ENCODE measurements at places on chromosomes 6 and 20.

GRCh38 chr20:4454111-4454510 lies 267.6 kb upstream of the PRND start:
- H3K36me3 ChIP-seq = no peaks in the 10 kb centered on the region
- DNase-seq = no peak
- no peak overlapping the region for H3K4me3 ChIP-seq
- H3K4me1 ChIP-seq = no peaks in the 10 kb centered on the region

DNA sequence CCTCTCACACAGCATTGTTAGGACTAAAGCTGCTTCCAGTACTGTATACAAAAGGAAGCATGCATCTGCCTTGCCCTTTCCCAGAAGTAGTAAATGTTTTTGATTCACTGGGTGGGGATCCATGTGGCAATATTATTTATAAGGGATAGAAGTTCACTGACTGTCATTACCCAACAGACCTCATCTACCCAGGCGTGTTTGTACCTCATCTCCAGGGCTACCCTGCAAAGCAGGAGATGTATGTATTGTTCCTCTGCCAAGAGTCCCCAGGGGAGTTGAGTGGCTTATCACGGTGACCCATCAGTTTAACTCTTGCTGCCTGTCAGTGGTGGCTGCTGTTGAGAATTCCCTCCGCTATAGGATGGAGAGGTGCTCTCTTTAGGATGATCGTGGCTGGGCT lies 42.5 kb downstream of the SLC24A3 start:
- H3K27me3 ChIP-seq = no peaks in the 10 kb centered on the region
- no peaks in the 10 kb centered on the region for H3K36me3 ChIP-seq
- no peak overlapping the region for H3K27ac ChIP-seq
- no peak for DNase-seq
- H3K4me1 ChIP-seq = no peaks in the 10 kb centered on the region

- H3K4me3 ChIP-seq = no peak overlapping the region
- H3K36me3 ChIP-seq = no peaks in the 10 kb centered on the region
- no peak overlapping the region for H3K27ac ChIP-seq
- H3K27me3 ChIP-seq = no peaks in the 10 kb centered on the region
- H3K4me1 ChIP-seq = peaks cover 3% of the 10 kb centered on the region
- no peak for DNase-seq
These were observed 57.2 kb downstream of the GPR6 start for GRCh38 chr6:110035321-110035720.

DNA sequence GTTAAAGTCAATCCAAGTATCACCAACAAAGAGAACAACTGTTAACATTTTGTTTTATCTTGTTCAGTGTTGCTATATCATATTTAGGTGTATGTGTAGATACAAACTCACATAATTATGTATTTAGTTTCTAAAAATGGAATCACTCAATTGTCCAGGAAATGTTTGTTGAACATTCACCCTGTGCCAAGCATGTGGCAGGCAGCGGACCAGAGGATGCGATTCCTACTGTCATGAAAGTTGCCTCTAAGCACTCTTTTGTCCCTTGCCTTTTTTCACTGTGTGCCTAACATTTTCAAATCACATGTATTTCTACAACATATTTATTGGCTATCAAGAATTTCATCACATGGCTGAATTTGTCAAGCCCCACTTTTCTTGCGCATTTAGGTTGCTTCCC lies 16.9 kb upstream of the TGM2 start:
- H3K27ac ChIP-seq = no peak overlapping the region
- H3K4me3 ChIP-seq = no peak overlapping the region
- DNase-seq = no peak
- no peaks in the 10 kb centered on the region for H3K4me1 ChIP-seq
- H3K36me3 ChIP-seq = no peaks in the 10 kb centered on the region
- H3K27me3 ChIP-seq = no peaks in the 10 kb centered on the region

- H3K36me3 ChIP-seq = peaks cover 27% of the 10 kb centered on the region
- H3K27ac ChIP-seq = peak overlapping the region; percentile 80
- H3K4me3 ChIP-seq = peak overlapping the region; percentile 56
- no peak for DNase-seq
- H3K4me1 ChIP-seq = peaks cover 81% of the 10 kb centered on the region
- H3K27me3 ChIP-seq = no peaks in the 10 kb centered on the region
These were observed 25.3 kb downstream of the RIPOR2 start for GRCh38 chr6:24910331-24910960.

GRCh38 chr20:47304287-47304686 lies 52.2 kb downstream of the ZMYND8 start:
- H3K27ac ChIP-seq = no peak overlapping the region
- H3K27me3 ChIP-seq = no peaks in the 10 kb centered on the region
- no peak overlapping the region for H3K4me3 ChIP-seq
- no peak for DNase-seq

DNA sequence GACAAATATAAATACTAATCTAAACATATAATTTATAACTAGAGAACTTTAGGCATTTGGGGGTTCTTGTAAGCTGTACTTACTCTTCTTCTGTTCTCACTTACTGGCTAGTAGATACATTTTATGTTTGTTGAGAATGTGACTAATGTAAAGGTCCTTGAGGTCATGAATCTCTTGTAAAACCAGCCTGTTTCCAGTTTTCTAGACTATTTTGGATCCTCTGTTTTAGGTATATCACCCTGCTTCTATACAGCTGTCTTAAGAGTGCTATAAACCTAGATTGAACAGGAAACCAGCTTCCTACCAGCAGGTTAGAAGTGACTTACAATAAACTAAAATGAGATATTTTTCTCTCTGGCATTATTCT lies 134.2 kb downstream of the PLCB4 start:
- H3K27me3 ChIP-seq = no peaks in the 10 kb centered on the region
- no peak for DNase-seq
- no peaks in the 10 kb centered on the region for H3K4me1 ChIP-seq
- H3K36me3 ChIP-seq = no peaks in the 10 kb centered on the region

- H3K4me3 ChIP-seq = no peak overlapping the region
- H3K27me3 ChIP-seq = no peaks in the 10 kb centered on the region
- H3K4me1 ChIP-seq = peaks cover 8% of the 10 kb centered on the region
- no peak for DNase-seq
- H3K27ac ChIP-seq = no peak overlapping the region
These were observed 29.4 kb upstream of the ASF1A start for GRCh38 chr6:118864341-118865099.

DNA sequence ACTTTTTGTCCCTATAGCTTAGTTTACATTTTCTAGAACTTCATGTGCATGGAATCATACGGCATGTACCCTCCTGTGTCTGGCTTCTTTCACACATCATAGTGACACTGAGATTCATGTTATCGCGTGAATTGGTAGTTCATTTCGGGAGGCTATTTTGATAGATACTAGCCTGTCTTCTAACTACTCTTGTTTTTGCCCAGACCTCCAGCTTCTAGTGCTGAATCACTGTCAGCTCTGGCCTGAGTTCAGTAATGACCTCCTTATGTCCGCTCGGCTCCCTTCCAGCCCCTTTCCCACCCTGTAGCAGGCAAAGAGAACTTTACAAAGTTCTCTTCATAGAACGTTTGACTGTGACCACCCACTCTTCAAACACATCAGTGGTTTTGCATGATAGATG lies 14.1 kb downstream of the MYBL2 start:
- no peak overlapping the region for H3K27ac ChIP-seq
- H3K27me3 ChIP-seq = no peaks in the 10 kb centered on the region
- no peaks in the 10 kb centered on the region for H3K36me3 ChIP-seq

DNA sequence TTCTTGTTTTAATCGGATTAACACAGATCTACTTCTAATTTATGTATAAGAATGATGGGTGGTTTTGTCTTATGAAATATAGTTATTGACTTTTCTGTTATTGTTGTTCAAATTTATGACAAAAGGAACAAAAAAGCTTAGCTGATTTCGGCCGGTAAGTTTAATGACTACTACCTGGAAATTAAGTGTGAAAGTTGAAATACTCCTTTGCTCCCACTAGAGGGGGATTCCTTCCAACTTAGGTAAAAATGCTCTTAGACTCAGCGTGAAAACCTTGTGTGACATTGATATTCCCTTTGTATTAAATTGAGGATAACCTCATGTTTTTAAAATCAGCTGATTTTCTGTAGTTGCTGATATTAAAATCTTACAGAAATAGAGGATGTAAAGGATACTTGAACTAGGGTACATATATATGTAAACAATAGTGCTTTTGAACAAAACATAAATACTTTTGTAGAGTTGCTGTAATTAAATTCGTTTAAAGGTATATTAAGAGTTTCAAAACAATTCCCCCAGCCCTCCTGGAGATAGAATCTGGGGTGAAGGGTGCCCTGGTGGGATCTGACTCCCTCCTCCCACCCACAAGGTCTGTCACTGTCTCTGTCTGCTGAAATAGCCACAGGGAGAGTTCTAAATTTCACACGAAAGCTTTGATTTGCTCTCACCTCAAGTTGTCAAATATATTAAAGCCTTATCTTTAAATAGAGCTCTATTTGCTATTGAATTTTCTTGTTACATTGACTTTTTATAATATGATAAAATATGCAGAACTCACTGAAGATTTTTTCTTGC lies 257.5 kb downstream of the ARID1B start:
- no peaks in the 10 kb centered on the region for H3K36me3 ChIP-seq
- H3K4me1 ChIP-seq = peaks cover 4% of the 10 kb centered on the region
- no peak for DNase-seq
- H3K27me3 ChIP-seq = no peaks in the 10 kb centered on the region
- no peak overlapping the region for H3K27ac ChIP-seq
- H3K4me3 ChIP-seq = no peak overlapping the region

DNA sequence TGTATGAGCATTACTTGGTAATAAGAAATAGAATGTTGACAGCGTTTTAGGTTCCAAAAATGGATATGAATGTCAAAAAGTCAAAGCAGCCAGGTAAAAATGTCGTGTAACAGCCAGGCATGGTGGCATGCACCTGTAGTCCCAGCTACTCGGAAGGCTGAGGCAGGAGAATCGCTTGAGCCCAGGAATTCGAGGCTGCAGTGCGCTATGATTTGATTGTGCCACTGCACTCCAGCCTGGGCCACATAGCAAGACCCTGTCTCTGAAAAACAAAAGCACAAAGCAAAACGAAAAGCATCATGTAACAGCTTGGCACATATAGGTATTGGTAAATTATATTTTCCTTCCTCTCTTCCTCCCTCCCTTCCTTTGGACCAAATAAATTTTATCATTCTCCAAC lies 16.2 kb upstream of the FOXP4 start:
- H3K4me1 ChIP-seq = peaks cover 24% of the 10 kb centered on the region
- H3K36me3 ChIP-seq = no peaks in the 10 kb centered on the region
- no peak overlapping the region for H3K4me3 ChIP-seq
- no peak for DNase-seq
- no peaks in the 10 kb centered on the region for H3K27me3 ChIP-seq

- no peaks in the 10 kb centered on the region for H3K36me3 ChIP-seq
- no peaks in the 10 kb centered on the region for H3K27me3 ChIP-seq
- no peaks in the 10 kb centered on the region for H3K4me1 ChIP-seq
- DNase-seq = no peak
- H3K4me3 ChIP-seq = no peak overlapping the region
These were observed 439.2 kb downstream of the C6orf118 start for GRCh38 chr6:164870164-164870563.

DNA sequence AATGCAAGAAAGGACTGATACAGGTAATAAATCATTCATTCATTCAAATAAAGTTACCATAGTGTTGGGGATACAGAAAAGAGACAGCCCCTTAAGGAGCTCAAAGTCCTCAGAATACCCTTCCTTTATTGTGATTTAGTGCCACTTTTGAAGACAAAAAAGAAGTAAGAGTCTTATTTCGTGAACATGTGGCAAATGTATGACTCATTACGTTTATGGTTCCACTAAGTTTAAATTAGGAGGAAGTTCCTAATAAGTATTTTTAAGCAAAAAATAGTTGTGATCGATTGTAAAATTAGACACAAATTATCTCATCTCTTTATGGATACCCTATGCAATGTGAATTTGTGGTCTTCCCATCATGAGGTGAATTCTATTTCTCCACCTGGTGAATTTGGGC lies 38.5 kb upstream of the GCLC start:
- no peaks in the 10 kb centered on the region for H3K36me3 ChIP-seq
- H3K4me1 ChIP-seq = no peaks in the 10 kb centered on the region
- no peak for DNase-seq
- no peak overlapping the region for H3K4me3 ChIP-seq
- H3K27ac ChIP-seq = no peak overlapping the region

DNA sequence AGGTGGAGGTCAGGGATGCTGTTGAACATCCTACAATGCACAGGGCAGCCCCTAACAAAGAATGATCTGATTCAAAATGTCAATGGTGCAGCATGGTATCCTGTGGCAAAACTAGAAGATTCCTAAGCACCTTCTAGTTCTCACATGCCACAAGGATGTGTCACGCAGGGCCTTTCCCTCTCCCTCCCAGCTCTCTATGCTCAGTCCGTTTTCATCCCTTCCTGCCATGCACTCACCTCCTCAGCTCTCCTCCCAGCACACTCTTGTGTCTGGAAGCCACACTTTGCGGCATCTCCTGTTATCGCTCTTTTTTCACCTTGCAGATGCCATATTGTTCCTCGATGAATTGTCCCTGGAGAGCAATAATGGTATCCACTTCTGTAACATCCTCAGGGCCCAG lies 263.4 kb downstream of the CDC5L start:
- H3K36me3 ChIP-seq = no peaks in the 10 kb centered on the region
- no peak for DNase-seq
- H3K4me1 ChIP-seq = peaks cover 9% of the 10 kb centered on the region
- no peak overlapping the region for H3K27ac ChIP-seq

DNA sequence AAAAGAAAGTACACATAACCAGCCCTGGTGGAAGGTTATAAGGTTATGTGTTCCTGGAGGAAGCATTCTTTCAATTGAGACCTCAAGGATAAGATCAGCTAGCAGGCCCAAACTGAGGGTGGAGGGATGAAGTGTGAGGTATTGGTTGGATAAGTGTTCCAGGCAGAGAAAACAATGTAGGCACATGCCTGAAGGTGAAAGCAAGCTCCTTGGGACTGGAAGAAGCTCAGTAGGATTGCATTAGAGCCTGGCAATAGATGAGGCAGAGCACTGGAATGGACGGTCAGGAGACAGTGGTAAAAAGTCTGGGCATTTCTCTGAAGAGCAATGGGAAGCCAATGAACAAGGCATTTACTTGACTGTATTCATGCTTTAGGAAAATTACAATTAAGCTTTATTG lies 89.9 kb upstream of the SHLD1 start:
- H3K27me3 ChIP-seq = no peaks in the 10 kb centered on the region
- no peak overlapping the region for H3K27ac ChIP-seq
- no peaks in the 10 kb centered on the region for H3K36me3 ChIP-seq
- H3K4me1 ChIP-seq = peaks cover 5% of the 10 kb centered on the region

GRCh38 chr6:137952247-137952646 lies 85.2 kb downstream of the TNFAIP3 start:
- H3K36me3 ChIP-seq = no peaks in the 10 kb centered on the region
- peaks cover 4% of the 10 kb centered on the region for H3K4me1 ChIP-seq
- no peak for DNase-seq
- no peak overlapping the region for H3K4me3 ChIP-seq
- no peaks in the 10 kb centered on the region for H3K27me3 ChIP-seq

DNA sequence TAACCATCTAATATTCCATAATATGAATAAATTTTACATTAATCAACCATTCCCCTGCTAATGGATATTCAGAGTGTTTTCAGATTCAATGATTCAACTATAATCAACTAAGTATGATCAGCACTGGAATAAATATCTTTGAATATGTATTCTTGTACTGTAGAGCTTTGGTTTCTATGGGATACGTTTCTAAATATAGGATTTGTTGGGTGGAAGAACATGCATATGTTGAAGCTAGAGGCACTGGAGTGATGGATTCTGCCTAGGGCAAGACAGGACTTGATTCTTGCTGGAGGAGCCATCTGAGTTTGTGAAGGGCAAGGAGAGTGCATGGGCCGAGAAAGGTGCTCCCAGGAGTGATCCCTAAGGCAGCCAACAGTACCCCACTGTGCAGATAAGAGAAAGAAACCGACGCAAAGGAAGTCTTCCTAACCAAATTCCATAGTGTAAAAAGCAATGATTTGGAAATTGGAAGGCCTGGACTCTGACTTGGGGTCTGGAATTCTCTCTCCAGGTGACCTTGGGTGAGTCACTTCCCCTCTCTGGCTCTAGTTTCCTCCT lies 418.7 kb downstream of the PREX1 start:
- DNase-seq = no peak
- no peaks in the 10 kb centered on the region for H3K27me3 ChIP-seq

Data from effector memory CD4-positive, alpha-beta T cell (primary cell).